Activated CD4-positive, CD25-positive, alpha-beta regulatory T cell treated with anti-CD3 and anti-CD28 coated beads, Interleukin-2, amount 50 U/mL, for 24 hours (primary cell): ENCODE measurements at places on chromosomes 3 and 15.

DNA sequence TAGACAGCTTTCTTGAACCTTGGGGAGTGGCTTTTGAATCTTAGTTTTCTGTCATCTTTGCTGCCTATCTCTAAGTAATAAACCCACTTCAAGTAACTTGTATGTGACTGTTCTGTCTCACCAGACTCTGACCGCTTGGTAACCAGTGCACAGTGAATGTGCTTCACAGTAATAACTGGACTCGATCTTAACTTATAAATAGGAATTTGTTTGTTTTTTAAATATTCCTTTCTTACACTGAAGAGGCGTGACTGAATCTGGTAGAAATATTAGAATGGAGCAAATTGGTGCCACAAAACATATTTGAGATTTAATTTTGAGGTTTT, 318.0 kb downstream of the GBE1 start:
- no peak for ATAC-seq

- peak; percentile 44 for ATAC-seq
Measured at GRCh38 chr3:52820736-52821135, 9.7 kb downstream of the ITIH4 start.

- ATAC-seq, result no peak
Measured at GRCh38 chr15:76730262-76730661, 174.9 kb downstream of the SCAPER start.

GRCh38 chr15:94793207-94793606, 561.8 kb downstream of the MCTP2 start:
- ATAC-seq, result no peak

DNA sequence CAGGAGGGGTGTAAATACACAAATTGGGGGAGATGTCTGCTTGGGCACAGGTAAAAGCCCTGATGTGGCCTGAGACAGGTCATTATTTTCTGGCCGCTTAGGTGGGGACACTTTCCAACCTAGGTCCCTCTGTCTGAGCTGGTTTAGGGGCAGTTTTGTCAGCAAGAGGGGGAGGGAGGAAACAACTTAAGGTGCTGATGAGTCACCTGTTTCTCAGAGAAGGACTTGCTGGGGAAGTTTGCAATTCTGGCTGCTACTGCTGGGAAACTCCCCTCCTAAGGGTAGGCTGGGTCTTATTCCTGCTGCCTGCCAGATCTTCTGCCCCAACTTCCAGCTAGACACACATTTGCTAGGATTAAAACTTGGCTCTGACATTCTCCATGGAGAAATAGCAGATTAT, 4.8 kb upstream of the RHOV start:
- ATAC-seq, result peak; percentile 94

- ATAC-seq, result no peak
Measured at GRCh38 chr3:89145995-89146394, 38.6 kb downstream of the EPHA3 start.

GRCh38 chr3:137812023-137812422, 47.9 kb downstream of the SOX14 start:
- ATAC-seq, result no peak

DNA sequence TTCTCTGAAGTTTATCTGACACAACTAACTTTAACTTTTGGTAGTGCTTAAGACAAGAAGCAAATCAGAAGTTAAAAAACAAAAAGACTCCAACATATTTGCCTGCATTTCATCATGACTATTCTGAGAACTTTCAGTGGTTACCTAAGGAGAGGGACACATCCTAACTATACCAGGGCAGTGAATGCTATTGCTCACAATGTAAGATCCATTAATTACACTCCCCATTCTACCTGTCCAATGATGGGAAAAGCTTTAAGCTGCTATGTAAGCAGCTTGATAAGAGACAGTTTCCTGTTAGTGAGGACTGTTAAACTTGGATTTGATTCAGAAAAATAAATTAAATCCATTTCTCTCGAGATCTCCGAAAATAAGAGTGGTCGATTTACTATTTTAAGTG, 37.5 kb downstream of the SERPINI1 start:
- ATAC-seq, result no peak

DNA sequence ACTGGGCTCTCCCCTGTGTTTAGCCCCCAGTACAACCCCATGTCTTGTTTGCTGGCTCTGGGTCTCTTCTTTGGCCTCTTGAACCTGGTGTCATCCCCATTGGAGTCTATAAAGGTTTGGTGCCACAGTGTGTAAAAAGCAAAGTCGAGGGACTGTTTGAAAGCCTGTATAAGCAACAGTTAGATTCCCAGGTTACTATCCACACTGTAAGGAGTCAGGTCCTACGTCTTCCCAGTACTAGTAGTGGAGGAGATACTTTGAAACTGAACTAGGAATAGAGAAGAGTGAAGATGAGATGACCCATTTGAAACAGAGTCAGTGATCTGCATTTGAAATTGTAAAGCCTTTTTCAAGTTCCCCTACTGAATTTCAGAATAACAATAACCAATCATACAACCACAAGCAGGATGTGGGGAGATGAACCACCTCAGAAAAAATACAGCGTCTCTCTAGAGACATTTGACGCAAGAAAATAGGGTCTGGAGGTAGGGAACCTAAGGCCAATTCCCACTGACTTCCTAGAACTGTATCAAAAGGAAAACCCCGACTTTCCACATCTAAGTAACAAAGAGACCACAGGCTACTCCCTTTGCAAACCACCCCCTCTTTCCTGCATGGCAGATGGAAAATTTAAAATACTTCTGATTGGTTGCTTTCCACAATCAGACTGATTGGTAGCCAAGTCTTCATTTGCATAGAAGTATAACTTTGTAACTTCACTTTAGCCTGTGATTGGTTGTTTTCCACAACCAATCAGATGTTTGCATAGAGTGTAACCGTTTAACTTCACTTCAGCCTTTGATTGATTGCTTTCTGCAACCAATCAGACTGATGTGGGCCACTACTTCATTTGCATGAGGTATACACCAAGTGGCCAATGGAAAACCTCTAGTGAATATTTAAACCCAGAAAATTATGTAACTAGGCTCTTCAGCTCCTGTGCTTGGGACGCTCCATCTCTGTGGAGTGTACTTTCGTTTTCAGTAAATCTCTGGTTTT, 49.9 kb upstream of the NEDD4 start:
- ATAC-seq, result peak; percentile 86

GRCh38 chr3:78459796-78460195, 1308.0 kb downstream of the ROBO1 start:
- no peak for ATAC-seq

- peak; percentile 31 for ATAC-seq
Measured at GRCh38 chr3:189289251-189289650, 117.5 kb downstream of the TPRG1 start.

DNA sequence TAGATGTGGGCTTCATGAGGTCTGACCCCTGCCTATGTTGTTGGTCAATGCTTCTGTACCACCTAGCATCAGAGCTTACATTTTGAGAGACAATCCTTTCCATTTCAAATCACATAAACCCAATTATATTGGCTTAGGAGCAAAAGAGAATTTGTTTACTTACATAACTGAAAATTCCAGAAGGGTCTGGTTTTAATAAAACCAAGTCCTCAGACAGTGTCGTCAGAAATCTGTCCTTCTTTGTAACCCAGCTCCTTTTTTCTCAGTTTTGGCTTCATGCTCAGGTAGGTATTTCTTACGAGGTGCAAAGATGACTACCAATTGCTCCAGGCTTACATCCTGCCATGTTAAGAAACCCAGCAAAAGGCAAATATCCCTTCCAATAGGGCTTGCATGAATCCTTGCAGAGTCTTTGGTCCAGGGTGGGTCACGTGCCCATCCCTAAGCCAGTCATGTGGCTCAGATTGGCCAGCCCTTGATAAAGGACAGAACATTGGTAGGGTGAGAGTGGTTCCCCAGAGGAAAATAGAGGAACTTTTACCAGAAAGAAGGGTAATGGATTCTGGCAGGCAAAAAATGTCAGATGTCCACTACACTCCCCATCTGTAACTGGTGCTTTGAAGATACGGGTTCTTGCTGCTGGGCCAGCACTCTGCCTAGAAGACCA, 50.2 kb upstream of the VILL start:
- no peak for ATAC-seq

GRCh38 chr3:13197281-13197680, 124.1 kb upstream of the IQSEC1 start:
- ATAC-seq, result no peak

DNA sequence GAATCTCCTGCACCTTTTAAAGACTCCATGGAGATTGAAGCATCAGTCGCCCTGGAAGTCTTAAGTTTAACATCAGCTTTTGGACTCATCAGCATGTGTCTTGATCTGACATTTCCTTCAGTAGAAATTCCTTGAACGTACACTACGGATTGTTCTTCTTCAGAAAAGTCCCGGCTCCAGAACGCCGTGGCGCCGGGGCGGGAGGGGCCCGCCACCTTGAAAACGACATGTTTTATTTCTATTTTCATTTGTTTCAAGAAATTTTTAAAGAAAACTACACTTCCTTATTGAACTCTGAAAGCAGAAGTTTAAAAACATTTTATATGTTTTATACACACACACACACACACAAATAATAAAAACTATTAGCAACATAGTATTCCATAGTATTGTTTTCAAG, 32.6 kb upstream of the RAP2B start:
- no peak for ATAC-seq

DNA sequence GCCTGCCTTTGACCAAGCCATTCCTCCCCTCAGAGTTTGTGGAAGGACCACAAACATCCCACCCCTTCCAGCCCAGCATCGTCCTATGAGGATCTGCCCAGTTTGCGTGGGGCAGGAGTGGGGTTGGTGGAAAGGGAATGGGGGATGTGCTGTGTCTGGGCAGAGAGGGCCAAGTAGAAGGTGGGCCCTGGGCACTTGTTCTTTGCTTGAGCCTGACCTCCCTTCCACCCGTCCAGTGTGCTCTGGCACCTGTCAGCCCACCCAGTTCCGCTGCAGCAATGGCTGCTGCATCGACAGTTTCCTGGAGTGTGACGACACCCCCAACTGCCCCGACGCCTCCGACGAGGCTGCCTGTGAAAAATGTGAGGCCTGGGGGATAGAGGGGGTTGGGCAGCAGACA, 10.3 kb downstream of the SPINT1 start:
- no peak for ATAC-seq

GRCh38 chr3:65439641-65440284, 599.0 kb downstream of the MAGI1 start:
- no peak for ATAC-seq
